AG08396 (cell line): ENCODE measurements at places on chromosomes 7 and 10.

- DNase-seq: no peak
Measured at GRCh38 chr7:151660141-151660540, 140.4 kb upstream of the RHEB start.

GRCh38 chr10:29621161-29621560 is 13.6 kb downstream of the SVIL start:
- no peak for DNase-seq

DNA sequence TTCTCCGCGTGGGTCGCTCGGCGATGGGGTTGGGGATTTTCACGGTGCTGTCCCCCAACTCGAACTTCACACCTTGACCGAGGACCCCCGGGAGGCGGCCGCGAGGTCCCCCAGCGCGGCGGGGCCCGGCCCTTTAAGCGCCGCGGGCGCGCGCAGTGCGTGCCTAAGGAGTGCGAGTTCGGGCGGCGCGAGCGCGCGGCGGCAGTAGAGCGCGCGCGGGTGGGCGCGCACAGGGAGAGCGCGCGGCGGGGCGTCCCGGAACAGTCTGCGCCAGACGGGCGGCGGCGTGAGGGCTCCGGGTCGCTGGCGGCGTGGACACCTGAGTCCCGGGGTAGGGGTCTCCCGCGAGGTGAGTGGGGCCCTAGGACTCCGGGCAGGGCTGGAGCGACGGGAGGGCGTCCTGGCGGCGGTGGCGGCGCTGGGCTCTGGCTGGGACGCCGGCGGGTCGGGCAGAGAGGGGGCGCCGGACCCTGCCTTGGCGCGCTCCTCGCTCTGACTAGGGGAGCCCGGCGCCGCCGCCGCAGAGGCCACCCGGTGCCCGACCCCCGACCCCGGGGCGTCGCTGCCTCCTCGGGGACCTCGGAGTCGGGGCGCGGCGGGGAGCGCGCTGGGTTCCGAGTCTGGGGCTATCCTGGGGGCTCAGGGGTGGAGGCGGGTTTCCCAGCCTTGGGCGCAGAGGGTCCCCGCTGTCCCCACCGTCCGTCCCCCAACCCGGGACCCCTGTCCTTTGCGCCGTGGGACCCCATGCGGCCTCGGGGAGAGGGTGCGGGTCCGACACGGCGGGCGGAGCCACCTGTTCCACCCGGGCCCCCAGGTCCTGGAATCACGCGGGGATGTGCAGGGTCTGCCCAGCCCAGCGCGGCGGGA is at the start of gene PROSER2:
PROSER2 (plus strand) TSS at position 235 of the 867 bp plus-strand sequence. CDS start 28,722 bp downstream, outside the sequence.
- DNase-seq: peak; percentile 92

GRCh38 chr7:152866125-152866524 is 106.6 kb downstream of the ACTR3B start:
- DNase-seq: peak; percentile 39

GRCh38 chr10:7480742-7481367 is 70.0 kb upstream of the SFMBT2 start:
- no peak for DNase-seq

DNA sequence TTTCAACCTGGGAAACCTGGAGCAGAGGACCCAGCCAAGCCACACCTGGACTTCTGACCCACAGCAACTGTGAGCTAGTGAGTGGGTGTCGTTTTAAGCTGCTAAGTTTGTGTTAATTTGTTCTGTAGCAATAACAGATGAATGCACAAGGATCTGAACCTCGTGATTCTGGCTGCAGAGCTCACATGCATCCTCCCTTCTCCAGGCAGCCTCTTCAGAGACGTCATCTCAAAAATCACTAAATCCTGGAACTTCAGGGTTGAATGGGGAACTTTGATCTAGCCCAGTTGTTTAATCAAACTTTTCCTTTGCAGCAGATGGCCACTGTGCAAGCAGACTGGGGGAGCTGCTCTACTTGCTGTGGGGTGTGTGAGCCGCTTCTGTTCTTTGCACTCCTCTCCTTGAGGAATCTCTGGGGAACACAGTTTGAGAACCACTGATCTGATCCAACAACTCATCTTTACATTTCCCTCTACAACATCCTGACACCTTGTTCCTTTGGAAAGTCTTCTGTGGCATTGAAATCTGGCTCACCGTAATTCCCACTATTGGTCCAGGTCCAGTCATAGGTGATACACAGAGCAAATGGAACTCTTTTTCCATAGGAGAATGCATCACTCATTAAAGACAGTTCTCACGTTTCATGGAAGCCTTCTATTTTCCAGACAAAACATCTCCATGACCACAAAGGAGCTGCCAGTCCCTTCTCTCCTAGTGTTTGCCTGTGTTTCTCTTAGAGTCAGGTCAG is 90.3 kb downstream of the CHN2 start:
- no peak for DNase-seq

DNA sequence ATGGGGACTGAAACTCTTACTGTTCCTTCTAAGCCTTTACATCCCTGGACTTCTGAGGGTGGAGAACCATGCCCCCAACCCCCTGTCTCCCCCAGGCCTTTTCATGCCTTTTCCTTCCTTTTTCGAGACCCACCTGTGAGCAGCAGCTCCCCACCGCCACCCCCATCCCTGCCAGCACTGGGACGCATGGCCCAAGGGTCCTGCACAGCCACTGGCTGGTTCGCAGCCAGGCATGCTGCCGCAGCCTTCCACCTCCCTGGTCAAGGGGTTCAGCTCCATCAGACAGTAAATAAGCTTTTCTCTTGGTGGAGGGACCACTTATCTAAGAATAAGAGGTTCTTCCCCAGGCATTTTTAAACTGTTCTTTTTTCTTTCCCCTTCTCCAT is 584.4 kb downstream of the GRM8 start:
- DNase-seq: no peak

DNA sequence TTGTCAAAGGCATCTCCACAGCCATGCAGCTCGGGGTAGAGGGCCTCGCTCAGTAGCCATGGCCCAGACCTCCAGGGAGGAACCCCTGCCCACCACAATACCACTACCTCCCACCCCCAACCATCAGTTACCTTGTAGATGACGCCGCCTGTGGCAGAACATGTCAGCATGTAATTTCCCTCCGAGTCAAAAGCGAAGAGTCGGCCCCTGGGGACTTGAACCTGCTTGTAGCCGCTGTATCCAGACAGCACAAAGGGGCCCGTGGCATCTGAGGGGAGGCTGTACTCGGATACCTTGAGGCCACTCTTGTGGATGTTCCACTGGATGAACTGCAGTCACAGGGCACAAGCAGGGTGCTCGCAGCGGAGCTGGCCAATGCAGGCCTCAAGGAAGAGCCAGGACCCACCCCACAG is 16.3 kb upstream of the CYREN start:
- DNase-seq: no peak

- DNase-seq: no peak
Measured at GRCh38 chr7:34451923-34452322, 206.1 kb upstream of the NPSR1 start.

DNA sequence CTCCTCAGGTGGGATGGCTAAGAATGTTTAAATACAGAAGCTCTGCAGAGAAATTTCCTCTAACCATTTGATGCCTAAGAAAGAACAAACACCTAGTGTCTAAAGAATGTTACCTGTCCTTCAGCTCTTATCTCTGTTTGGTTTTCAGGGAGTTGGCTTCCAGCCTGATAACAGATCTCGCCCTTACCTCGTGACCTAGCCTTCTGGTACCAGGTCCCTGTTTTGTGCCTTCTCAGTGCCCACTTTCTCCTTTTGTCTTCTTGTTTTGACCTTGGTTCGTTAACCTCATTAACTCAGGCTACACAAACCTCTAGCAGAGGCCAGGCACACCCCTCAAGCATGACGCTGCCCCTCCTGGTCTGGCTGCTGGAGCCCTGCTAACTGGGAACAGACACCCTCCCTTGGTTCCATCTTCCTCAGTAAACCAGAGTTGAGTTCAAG is 16.1 kb upstream of the RAB11FIP2 start:
- no peak for DNase-seq

DNA sequence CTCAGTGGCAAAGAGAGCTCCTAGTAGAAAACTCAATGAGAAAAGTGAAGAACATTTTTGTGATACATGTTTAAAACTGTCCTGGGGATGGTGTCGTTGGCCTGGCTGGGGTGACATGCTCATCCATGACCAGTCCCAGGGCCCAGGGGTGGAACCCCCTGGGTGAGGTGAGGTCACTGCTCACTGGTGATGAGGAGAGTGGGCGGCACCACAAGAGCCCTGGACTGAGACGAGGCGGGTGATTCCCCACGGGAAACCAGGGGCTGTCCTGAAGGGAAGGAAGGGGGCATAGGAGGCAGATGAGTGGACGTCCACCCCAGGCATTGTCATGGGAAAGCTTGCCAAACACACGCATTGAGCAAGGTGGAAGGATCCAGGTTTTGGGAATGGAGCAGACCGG is 54.6 kb downstream of the HTR5A start:
- DNase-seq: no peak

- no peak for DNase-seq
Measured at GRCh38 chr7:44982970-44983369, 4.2 kb upstream of the MYO1G start.

DNA sequence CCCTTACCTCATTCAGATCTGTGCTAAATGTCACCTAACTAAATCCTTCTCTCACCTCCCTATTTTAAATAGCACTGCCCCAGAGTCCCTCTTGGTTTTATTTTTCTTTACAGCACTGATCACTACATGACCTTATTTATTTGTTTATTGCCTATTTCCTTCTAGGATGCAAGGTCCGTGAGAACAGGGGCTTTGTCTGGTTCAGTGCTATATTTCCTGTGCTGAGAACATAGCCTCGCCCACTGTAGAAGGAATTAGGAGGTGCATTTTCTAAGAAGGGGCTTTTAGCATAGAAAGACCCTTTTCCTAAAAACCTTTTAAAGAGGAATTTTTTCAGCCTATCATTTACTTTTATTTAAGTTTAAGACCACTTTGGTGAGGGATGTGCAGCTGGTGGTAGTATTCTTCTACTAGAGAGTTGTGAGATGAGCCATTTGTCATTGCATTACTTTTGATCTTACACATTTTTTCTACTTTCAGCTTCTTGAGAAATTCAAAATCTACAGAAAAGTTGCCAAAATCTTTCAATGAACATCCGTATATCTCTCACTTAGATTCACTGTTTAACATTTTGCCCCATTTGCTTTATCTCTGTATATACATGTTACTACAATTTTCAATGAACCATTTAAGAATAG is 13.5 kb upstream of the PCGF5 start:
- DNase-seq: no peak

- no peak for DNase-seq
Measured at GRCh38 chr10:68403701-68404100, 3.4 kb downstream of the RUFY2 start.

GRCh38 chr10:102113956-102114857 is 6.0 kb downstream of the LDB1 start:
- peak; percentile 52 for DNase-seq

GRCh38 chr10:86399879-86400704 is 33.5 kb upstream of the GRID1 start:
- DNase-seq: peak; percentile 97

GRCh38 chr10:18334116-18334867 is 194.1 kb downstream of the CACNB2 start:
- DNase-seq: no peak

GRCh38 chr7:41118486-41118885 is 584.4 kb downstream of the INHBA start:
- DNase-seq: no peak

DNA sequence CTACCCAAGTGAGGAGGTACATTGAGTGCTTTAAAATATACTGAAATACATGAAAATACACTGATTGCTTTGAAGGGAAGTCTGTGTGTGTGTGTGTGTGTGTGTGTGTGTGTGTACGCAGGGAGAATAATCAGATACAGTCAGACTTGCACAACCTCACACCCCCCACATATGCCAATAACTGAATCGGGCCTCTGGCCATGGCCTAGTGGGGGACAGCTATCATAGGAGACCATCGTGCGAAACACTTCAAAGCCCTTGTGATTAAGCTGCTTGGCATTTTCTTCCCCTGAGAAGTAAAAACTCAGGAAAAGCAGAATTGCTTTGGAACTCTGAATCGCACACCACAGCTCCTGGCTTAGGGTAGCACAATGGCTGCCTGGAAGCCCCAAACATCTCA is 135.1 kb downstream of the C10orf105 start:
- no peak for DNase-seq

DNA sequence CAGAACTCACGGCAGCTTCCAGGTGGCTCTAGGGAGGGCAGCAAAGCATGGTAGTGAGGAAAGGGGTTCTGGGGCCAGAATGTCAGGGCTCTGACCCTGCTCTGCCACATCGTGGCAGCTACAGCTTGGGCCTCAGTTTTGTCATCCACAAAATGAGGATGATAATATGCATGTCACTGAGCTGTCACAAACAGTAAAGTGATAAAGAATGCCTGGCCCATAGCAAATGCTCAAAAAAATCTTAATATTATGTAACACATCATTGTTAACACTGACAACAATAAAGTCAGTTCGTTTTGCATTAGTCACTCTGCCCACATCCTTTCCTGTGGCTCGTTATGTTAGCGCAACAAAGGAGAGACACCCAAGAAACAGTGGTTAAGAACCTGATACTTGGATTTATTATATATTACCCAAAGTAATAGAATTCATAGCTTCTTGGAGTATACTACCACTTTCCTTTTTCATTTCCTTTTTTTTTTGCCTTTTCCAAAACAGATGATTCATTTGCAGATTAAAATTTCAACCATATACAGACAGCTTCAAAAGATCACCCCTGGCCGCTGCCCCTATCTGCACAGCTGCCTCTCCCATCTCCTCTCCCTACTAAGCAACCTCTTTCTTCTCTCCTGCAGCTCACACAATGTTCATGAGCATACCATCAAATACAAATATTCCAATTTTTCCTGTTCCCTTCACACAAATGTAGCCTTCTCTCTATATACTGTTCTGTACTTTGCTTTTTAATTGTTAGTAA is 45.5 kb upstream of the DDC start:
- DNase-seq: no peak

DNA sequence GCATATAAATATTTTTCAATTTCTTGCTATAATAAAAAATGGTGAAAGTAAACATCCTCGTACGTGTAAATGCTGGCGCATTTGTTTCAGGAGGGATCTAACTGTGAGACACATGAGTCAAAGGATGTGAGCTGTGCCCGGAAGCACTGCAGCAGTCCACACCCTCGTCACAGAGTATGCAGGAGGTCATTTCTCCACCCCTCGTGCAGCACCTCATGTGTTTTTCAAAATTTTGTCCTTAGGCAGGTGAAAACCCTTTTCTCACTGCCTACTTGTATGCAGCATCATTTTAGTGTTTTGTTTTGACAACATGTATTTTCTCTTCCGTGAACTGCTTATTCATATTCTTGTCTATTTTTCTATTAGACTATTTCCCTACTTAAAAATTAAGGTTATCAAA is 162.7 kb downstream of the AVL9 start:
- DNase-seq: no peak

GRCh38 chr7:38465956-38466355 is 165.2 kb downstream of the AMPH start:
- no peak for DNase-seq

DNA sequence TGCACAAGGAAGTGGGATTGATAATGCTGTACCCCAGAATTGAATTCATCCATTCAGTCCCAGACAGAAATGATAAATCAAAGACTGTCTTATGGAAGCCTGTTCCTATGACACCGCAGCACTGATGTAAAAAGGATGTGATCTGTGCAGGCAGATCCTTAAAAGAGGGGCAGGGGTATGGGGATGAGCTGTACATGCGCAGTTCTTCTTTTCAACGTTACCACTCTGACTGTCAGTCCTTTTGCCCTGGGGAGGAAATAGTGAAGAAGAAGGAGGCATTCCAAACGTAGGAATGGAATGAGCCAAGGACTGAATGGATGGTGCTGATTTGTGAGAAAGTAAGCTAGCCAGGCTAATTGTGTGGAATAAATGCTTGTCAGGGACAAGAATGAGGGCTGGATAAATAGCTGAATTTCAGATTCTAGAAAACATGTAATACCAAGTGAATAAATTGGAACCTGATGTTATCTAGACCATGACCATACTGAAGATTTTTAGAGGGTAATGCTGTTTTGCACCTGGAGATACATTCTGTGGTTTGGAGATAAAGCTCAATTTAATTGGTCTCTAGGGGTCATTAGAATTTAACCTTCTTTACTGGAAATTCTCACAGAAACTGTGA is 509.3 kb downstream of the SORCS3 start:
- no peak for DNase-seq
